IMR-90 (cell line): ENCODE measurements at places on chromosomes 7 and 10.

- no peak for DNase-seq
Measured at GRCh38 chr10:53357587-53357986, 585.0 kb upstream of the MBL2 start.

- peak; percentile 25 for DNase-seq
Measured at GRCh38 chr10:66828957-66829356, 96.9 kb upstream of the LRRTM3 start.

GRCh38 chr7:158258411-158259130 lies 329.1 kb downstream of the PTPRN2 start:
- DNase-seq = no peak

DNA sequence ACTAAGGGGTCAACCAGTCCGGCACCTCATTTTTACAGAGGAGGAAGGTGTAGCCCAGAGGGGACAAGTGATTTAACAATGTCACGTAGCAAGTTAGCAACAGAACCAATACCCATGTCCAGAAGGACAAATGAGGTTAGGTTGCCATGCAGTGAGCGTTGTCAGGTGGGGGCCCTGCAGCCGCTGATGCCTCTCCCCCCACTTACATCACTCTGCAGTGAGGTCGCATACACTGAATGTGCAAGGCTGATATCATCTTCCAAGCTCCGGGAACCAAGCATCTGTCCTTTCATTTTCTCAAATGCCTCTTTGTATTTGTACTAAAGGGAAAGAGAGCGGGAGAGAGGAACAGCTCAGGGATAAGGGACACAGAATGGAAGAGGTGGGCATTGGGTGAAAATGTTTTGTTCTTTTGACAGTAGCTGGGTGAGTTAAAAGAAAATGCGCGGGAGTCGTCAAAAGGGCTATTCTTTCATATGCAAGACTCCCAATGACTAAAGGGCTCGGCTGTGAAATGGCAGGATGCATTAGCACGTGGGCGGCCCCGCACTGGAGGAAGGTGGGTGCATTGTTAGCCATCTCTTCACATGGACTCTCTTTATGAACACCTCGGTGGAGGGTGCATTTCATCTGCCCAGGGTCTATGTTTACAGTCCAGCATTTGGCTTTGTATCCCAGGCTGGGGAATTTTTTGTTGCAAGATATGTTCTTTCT lies 49.7 kb downstream of the NRAP start:
- no peak for DNase-seq

DNA sequence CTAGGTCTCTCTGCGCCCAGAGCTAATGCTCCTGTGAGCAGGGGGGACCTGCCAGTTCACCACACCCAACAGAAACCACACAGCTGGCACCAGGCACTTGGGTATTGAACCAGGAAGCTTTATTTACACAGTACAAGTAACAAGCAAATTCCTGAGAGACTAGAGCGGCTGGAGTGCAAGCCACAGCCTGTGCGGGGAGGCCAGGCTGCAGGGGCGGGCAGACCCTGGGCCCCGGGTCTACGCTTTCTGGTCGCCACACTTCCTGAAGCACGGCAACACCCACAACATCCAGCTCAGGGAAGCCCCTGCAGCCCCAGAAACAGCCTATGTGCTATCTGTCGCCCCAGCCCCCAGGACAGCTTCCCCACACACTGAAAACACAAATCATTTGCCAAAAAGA lies 125.0 kb downstream of the FAM53B start:
- DNase-seq = peak; percentile 20

DNA sequence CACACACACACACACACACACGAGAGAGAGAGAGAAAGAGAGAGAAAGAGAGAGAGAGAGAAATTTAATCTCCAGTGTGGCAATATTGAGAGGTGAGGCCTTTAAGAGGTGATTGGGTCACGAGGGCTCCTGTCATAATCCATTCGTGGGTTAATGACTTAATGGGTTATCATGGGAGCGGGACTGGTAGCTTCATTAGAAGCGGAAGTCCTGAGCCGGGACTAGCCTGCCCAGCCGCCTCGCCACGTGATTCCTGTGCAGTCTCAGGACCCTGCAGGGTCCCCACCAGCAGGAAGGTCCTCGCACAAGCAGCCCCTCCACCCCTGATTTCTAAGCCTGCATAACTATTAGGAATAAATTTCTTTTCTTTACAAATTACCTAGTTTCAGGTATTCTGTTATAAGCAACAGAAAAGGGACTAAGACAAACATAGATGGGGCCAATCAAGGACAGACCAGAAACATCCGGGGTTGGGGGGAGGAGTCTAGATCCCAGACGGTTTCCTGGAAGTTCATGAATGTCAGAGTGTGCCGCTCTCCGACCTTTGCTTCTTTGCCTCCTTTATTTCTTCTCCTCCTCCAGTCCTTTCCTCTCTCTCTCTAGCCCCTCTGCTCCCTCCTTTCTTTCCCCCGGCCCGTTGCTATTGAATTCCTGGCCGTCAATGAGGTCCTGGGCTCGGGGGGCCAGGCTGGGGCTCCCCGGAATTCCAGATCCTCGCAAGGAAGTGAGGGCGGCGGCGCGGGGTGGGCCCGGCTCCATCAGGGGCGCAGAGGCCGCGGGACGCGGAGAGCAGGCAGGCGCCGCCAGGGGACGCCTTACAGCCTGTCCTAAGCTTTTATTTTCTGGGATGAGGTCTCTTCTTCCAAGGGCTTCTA lies 146.8 kb downstream of the CYP26A1 start:
- no peak for DNase-seq

GRCh38 chr10:117553142-117553814 lies 10.7 kb downstream of the EMX2 start:
- DNase-seq = no peak

- DNase-seq = peak; percentile 5
Measured at GRCh38 chr7:111697771-111698170, 135.5 kb upstream of the IMMP2L start.

DNA sequence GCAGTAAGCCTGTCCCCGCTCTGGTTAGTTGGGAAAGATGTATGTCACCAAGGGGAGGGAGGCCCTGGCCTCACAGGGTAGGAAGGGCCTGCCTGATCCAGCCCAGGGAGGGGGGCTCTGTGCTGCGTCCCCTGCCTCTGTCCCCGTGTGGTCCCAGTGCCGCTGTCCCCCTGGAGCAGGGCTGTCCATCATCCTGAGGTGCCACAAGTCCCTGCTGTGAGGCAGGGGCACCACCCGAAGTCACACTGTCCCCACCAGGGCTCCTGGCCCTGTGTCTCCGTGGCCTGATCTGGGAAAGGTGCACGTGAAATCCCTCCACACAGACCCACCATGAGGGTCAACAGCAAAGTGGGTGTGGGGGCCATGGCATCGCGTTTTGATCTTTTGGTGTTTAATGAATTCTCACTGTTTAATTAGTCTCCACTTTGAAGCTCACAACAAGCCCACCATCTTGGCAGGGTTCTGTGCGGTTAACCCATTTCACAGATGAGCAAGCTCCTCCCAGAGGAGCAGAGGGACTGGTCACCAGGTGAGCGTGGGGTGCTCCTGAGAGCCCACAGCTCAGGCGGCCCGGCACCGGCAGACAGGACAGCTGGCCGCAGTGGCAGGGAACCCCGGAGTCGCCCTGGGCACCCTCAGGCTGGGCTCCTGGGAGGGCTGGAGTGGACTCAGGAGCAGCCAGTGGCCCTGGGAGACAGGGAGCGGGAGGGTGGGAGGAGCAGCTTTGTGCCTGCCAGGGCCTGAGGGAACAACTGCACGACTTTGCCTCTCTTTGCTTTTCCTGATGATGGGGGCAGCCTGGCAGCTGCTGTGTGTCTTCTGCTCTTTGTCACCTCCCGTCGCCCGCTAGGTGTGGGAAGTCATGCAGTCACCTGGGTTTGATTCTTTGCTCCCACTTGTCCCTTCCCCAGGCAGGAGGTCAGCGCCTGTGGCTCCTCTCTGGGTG lies 12.0 kb upstream of the CRYGN start:
- no peak for DNase-seq

DNA sequence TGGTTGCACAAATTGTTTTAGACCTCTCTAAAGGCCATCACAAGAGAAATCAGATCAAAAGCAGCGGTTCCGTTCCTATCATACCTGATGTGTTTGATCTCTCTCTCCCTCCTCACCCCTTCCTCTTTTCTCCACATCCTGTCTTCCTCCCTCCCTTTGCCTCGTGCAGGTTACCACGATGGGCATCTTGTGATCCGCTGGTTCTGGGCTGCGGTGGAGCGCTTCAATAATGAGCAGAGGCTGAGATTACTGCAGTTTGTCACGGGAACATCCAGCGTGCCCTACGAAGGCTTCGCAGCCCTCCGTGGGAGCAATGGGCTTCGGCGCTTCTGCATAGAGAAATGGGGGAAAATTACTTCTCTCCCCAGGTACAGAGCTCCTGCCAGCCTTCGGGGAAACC lies 28.5 kb upstream of the STK17A start:
- DNase-seq = no peak

GRCh38 chr7:136698977-136699376 lies 169.5 kb upstream of the CHRM2 start:
- no peak for DNase-seq

- no peak for DNase-seq
Measured at GRCh38 chr7:128121711-128122530, 90.7 kb upstream of the LRRC4 start.

DNA sequence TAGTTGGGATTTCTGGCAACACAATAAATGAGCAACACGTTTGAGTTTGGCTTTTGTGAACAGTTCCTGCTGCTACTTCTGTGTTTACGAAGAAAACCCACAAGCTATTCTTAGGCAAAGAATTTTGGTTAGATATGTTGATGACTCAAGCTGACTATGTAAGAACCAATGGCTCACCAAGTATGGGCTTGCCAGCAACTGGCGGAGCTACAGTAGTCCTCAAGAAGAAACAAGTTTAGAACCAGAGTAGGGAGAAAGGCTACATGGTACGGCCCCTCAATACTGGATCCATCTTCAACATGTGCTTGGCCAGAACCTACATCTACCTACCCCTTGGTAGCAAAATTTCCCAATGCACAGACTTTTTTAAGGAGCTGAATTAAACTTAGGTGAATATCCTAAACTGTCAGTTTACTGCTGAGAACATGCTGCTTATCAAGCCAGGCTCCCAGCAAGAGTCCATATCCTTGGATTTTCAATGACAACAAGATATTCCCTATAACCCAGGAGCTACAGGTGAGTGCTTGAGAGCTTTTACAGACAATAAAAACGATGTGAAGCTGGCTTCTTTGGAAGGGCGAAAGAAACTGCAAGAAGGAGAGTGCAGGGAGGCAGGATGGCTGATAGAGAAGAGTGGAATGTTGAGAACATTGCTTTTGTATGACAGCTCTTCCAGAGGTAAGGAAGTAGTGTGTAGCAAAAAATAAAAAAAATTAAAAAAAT lies 74.3 kb upstream of the ASAH2 start:
- peak; percentile 98 for DNase-seq

DNA sequence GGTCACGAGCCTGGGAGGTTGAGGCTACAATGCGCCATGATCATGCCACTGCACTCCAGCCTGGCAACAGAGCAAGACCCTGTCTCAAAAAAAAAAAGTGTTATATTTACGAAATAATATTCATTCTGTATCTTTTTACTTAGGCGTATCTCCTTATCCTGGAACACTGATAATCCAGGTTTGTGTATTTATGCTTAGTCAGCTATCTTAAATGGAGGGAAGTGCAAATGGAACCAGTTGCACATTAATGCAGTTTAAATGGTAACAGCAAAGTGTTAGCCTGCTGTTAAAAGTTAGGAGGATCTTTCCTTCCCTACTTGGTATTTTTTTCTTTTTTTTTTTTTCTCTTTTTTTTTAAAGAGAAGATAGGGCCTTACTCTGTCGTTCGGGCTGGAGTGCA lies 36.0 kb upstream of the RBM20 start:
- DNase-seq = no peak

- DNase-seq = peak; percentile 37
Measured at GRCh38 chr10:93488956-93489528, 6.9 kb upstream of the MYOF start.

- DNase-seq = no peak
Measured at GRCh38 chr7:88835147-88835728, 39.7 kb upstream of the TEX47 start.

DNA sequence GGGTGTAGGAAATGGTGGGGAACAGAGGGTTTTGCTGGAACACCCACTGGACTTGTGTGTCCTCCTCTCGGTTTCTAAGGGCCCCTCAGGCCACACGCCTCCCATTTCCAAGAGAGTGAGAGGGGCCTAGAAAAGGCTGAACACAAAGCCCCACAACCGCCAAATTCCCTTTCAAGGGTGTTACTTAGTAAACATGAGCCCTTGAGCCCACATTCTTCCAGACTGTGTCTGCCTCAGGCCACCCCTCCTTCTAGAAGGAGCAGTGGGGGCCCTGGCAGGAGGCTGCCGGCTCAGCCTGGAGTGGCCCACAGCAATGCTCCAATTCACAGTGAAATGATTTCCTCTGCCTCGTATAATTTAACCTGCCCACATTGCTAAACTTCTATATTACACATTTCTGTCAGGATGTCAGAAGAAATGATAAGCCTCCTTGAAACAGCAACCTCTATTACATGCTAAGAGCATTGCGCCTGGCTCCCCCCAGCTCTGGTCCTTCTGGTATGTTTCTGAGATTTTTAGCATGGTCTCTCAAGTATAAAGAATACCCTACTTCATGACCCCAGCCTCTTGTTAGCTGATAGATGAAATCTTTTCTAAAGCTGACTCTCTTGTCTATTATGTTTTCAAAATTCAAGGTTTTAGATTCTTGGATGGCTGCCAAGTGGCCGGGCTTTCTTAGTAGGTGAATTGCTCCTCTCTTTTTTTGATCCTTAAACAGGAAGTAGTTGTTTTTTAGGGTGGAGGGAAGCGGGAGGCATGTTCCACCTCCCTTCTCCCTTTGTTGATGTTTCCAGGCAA lies 673.9 kb upstream of the GALNT17 start:
- DNase-seq = no peak

DNA sequence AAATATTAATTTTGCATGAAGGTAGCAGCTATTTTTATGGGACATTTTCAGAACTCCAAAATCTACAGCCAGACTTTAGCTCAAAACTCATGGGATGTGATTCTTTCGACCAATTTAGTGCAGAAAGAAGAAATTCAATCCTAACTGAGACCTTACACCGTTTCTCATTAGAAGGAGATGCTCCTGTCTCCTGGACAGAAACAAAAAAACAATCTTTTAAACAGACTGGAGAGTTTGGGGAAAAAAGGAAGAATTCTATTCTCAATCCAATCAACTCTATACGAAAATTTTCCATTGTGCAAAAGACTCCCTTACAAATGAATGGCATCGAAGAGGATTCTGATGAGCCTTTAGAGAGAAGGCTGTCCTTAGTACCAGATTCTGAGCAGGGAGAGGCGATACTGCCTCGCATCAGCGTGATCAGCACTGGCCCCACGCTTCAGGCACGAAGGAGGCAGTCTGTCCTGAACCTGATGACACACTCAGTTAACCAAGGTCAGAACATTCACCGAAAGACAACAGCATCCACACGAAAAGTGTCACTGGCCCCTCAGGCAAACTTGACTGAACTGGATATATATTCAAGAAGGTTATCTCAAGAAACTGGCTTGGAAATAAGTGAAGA lies 112.3 kb downstream of the CFTR start:
- DNase-seq = no peak
